ENCODE measurements at places on chromosomes 6 and 20.

DNA sequence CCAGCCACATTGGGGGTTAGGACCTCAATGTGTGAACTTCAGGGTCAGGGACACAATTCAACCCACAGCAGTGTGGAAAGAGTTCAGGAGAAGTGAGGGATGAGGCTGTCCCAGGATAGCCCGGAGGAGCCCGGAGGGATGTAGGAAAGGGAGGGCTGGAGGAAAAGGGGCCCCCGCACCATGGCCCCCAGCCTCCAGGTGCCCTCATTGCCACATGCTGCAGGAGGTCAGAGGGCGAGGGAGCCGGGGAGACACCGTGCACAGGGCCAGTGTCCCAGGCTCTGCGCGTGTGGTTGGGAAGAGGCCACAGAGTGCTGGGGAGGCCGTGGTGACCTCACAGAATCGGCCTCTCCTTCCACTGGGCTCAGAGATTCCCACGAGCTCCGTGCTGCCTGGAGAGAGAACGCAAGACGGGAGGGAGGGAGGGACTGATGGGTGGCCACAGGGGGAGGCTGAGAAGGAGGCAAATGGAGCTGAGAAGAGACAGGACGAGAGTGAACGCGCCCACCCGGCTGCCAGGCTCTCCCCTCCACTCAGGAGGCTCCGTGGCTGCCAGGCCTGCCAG is 215.1 kb downstream of the DLL1 start:
- DNase-seq, result no peak

DNA sequence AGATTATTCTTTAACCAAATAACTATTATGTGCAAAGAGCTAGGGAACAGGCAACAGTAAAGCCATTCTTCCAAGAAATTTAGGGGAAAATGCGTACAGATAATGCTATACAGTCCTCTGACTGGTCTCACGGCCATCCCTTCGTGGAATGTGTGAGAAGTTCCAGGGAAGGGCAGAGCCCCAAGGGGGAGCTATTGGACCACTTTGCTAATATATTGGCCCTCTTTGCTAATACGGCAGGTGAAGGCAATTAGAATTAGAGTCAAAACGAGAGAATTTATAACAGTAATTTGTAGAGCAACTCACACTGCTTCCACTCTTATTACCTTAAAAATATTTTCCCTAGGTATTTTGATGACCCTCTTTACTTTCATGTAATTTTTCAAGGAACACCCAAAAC is 140.4 kb downstream of the IMPG1 start:
- no peak for DNase-seq

GRCh38 chr6:112362027-112362795 is 15.1 kb downstream of the RFPL4B start:
- DNase-seq, result no peak

- DNase-seq, result no peak
Measured at GRCh38 chr20:49657118-49657901, 56.4 kb downstream of the B4GALT5 start.

DNA sequence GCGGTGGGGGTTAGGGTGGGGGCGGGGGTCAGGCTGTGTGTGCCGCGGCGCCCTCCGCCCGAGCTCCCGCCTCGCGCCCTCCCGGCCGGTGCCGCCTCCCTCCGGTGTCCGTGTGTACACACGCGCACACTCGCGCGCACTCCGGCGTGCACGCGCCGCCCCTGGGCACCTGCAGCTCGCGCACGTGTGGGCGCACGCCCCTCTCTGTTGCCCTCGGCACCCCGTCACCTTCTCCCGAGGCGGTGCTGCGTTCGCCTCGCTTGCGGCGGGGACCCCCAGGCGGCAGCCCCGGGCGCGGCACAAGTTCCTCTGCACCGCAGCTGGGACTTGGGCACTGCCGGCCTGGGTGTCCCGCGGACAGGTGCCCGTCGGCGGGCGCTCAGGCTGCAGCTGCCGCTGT is 525 bp downstream of the MACROD2 start:
- no peak for DNase-seq

GRCh38 chr6:113137426-113137825 is 719.7 kb upstream of the MARCKS start:
- DNase-seq, result no peak

GRCh38 chr6:163922562-163922961 is 508.0 kb downstream of the QKI start:
- DNase-seq, result no peak

GRCh38 chr6:1601158-1602048 is 8.3 kb upstream of the FOXC1 start:
- DNase-seq, result no peak

DNA sequence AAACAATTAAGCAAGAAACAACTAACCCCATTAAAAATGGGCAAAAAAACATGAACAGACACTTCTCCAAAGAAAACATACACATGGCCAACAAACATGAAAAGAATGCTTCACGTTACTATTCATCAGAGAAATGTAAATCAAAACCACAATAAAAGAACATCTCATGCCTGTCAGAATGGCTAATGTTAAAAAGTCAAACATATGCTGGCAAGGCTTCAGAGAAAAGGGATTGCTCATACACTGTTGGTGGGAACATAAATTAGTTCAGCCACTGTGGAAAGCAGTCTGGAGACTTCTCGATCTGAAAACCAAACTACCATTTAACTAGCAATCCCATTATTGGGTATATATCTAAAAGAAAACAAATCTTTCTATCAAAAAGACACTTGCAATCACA is 217.5 kb downstream of the TINAG start:
- DNase-seq, result no peak

DNA sequence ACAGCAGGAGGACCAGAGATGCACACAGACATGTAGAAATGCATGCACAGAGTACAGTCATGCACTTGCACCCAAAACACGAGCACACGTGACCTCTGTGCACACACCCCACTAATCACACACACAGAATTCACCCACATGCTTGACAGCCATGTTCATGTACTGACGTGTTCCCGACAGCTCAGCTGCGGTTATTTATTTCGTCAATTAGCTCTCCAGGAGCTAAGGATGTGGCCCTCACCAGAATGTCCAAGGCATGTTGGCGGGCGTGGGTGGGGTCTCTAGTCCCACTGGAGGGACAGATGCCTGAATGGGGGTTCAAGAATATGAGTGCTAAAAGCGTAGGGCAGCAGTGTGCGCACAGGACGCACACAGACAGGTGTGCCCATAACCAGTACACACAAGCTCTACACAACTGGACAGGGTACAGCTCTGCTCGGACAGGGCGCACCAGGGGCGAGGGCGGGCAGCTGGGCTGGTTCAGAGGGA is 571 bp upstream of the PRPF6 start:
- DNase-seq, result no peak

GRCh38 chr20:8394308-8394945 is 262.4 kb downstream of the PLCB1 start:
- DNase-seq, result no peak

GRCh38 chr20:43913291-43914025 is 1.2 kb upstream of the TOX2 start:
- DNase-seq, result peak; percentile 14

- no peak for DNase-seq
Measured at GRCh38 chr6:111559188-111560097, 46.2 kb downstream of the TRAF3IP2 start.

DNA sequence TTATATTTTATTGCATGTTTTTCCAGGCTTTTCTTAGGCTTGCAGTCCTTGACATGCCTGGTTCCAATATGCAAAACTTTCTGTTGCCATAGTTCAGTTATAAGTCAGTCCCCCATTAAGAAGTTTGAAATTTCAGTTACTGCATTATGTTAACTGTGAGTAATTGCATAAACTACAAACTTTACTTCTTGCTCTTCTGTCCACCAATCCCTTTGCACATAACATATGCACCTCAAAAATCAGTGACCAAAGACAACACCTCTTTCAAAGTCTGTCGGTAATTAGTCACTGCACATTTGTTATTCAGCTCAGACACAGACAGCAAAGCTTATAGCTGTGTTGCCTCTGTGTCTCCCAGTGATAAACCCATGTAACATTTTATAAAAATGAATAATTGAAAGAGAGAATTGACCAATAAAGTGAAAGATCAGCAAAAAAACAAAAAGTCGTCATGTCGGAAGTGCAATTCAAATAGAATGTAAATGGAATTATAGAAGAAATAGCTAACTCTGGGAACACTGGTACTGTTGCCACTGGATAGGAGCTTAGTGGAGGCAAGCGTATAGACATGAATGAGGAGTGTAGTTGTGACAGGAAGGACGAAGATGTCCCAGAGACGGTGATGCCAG is 50.3 kb upstream of the BTBD3 start:
- DNase-seq, result no peak

GRCh38 chr6:397604-398003 is 6.1 kb downstream of the IRF4 start:
- no peak for DNase-seq

DNA sequence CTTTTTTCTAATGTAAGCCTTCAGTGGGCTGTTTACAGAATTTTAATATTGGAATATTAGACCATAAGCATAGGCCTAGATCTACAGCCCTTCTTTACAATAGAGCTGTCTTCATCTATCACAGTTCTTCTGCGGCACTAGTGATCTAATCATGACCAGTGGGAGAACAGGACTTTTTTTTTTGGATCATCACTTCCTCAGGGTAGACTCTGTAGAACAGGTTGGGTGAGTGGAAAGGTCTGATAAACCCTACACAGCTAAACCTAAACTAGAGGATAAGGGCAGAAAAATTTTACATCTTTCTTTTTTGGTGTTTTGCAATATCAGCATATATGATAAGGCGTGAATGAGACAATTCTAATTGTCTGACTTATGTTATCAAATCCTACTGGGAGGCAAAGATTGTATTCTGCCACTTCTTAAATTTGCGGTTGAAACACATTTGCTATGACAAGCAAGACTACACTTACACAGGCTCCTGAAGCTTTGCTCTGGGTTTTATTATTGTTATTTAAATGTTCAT is 52.2 kb downstream of the GOPC start:
- no peak for DNase-seq

- peak; percentile 23 for DNase-seq
Measured at GRCh38 chr6:42565823-42566613, 2.2 kb downstream of the UBR2 start.

GRCh38 chr6:124319410-124319809 is 515.7 kb downstream of the NKAIN2 start:
- DNase-seq, result no peak

GRCh38 chr6:85866758-85867401 is 224.2 kb upstream of the SYNCRIP start:
- DNase-seq, result no peak

DNA sequence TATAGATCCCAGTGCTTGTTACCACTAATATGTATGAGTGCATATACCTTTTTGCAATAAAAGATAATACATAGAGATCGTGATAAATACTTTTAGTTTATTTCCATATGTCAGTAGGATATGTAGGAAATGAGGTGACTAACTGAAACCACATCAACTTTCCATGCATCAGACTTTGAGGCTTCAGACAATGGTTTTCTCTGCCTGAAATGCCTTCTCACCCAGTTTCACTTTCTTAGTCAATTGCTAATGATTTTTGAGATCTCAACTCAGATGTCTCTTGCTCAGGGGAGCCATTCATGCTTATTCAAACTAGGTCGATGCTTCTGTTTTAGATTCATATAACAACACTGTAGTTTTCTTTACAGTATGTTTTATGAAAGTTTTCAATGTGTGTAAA is 626.6 kb upstream of the ADGRB3 start:
- DNase-seq, result no peak

GRCh38 chr6:130775411-130776012 is 51.7 kb upstream of the SMLR1 start:
- DNase-seq, result no peak

DNA sequence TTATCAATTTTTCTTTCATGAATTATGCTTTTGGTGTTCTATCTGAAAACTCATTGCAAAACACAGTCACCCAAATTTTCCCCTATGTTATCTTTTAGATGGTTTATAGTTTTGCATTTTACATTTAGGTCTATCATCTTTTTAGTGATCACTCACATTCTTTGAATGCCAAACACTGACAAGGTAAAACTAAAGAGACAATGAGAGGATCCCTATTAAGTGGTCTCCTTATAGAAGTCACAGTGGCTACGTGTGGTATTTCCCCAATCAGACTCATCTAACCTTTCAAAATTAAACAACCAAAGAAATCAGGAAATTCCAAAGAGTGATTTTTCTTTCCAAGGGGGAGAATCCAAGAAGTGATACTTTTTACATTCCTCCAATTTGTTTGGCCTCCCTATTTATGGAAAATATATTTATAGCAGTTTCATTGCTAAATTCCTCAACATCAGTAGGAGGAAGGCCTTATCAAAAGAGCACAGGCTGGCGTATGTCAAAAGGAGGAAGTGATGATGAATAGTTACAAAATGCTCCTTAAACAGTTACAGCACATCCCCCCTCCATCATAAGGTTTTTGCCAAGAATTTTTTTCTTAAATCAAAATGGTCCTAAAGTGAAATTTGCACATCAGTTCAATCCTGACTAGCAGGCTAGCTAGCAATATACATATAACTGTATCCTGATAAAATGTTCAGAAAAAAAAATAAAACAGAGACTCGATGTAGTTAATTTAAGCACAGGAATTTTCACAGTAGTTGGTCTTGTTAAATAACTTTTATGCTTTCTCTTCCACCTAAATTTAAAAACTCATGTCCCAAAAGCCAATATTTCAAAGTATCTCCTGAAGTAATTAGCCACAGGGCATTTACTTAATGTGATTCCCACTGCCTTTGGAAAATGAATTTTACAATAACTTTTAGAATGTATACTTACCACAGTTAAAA is 76.2 kb upstream of the IPCEF1 start:
- no peak for DNase-seq

DNA sequence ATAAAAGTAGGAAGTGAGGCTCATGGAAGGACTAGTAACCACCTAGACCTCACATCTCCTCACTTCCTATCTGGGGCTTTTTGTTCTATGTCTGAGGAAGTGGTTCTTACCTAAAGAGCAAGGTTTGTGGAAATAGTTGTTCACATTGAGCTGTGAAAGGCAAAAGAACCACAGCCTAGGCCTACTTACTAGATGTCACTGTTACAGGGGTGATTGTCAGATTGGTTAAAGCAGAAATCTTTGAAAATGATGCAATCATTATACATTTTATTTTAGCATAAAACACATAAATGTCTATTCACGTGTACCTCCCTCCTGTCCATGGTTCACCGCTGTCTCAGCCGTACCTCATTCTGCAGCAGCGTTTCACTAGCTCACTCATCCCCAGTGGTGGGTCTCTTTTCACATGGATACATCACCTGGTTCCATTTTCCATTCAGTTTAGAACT is 268.8 kb downstream of the TMEM242 start:
- no peak for DNase-seq

DNA sequence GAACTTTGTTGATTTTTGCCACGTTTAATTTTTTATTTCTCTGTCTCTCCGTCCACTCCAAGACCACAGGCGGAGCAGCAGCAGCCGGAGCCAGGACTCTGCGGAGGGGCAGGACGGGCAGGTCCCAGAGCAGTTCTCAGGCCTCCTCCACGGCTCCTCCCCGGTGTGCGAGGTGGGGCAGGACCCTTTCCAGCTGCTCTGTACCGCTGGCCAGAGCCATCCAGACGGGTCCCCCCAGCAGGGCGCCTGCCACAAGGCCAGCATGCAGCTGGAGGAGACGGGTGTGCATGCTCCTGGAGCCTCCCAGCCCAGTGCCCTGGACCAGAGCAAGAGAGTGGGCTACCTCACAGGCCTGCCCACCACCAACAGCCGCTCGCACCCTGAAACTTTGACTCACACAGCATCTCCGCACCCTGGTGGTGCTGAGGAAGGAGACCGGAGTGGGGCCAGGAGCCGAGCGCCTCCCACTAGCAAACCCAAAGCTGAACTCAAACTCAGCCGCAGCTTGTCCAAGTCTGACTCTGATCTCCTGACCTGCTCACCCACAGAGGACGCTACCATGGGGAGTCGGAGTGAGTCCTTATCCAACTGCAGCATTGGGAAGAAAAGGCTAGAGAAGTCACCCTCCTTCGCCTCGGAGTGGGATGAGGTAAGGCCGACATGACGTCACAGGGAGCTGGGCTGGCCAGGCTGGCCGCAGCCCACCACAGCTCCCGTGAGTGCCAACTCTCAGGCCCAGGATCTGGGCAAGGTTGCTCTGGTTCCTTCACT is 123.5 kb downstream of the TCP11 start:
- DNase-seq, result no peak
